Heart right ventricle (tissue), 16 donors: ENCODE measurements at places on chromosomes 4 and X. TPM values are rescaled to one million over a fixed set of nuclear protein-coding genes. Genes with fewer than 3 reads are reported as not detected.

DNA sequence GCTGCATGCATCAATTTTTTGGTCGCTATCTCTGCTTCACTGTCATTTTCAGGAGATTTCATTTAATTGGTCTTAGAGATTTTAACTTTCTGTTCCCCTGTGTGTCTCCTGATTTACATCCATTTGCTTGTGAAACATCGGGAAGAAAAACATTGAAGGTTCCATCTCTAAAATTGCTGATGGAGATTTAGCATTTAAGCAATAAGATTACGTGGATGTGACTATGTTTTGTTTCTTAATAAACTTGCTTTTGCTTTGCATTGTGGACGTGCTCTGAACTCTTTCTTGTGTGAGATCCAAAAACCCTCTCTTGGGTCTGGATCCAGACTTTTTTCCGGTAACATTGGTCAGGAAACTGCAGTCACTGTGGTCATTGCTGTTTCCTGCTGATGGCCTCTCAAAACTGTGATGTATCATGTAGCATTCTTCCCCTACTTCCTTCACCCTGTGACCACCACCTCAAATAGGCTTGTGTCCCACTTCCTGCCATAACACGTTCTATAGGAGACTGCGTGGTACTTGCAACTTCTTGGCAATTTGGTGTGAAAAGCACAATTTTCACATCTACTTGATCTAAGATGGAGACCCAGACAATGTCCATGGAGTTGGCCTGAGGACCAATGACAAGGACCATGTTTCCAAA is 4.9 kb downstream of the CXCL2 start:
- no peak for DNase-seq

- no peak for DNase-seq
These were observed 102.7 kb downstream of the HS3ST1 start for GRCh38 chr4:11326021-11326420.

Gene AMBN
- total RNA-seq, result not detected

GRCh38 chrX:23048806-23049573 is 49.2 kb downstream of the DDX53 start:
- DNase-seq, result no peak

DNA sequence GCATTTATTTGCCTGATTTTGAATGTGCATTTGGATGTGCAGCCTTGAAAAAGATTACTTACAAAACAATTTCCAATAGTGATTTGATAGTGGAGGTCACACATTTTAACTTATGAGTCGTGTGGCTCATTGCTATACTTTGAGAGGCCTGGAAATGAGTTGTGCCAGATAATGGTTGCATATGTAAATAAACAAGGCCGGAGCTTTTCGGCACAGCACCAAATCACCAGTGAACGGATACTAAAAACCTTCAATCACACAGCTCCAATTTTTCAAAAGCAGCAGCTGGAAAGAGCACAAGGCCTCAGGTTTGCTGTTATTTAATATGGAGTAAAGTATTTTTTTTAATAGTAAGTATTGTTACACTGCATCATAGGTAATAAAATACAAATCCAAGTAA is 57.2 kb downstream of the NPY5R start:
- DNase-seq, result no peak
